CD4-positive, alpha-beta T cell treated with Interleukin-4 for 4 hours (primary cell): ENCODE measurements at places on chromosomes 7 and 10.
A peak's percentile ranks its signal among the peaks of the same experiment; 100 is the strongest.

DNA sequence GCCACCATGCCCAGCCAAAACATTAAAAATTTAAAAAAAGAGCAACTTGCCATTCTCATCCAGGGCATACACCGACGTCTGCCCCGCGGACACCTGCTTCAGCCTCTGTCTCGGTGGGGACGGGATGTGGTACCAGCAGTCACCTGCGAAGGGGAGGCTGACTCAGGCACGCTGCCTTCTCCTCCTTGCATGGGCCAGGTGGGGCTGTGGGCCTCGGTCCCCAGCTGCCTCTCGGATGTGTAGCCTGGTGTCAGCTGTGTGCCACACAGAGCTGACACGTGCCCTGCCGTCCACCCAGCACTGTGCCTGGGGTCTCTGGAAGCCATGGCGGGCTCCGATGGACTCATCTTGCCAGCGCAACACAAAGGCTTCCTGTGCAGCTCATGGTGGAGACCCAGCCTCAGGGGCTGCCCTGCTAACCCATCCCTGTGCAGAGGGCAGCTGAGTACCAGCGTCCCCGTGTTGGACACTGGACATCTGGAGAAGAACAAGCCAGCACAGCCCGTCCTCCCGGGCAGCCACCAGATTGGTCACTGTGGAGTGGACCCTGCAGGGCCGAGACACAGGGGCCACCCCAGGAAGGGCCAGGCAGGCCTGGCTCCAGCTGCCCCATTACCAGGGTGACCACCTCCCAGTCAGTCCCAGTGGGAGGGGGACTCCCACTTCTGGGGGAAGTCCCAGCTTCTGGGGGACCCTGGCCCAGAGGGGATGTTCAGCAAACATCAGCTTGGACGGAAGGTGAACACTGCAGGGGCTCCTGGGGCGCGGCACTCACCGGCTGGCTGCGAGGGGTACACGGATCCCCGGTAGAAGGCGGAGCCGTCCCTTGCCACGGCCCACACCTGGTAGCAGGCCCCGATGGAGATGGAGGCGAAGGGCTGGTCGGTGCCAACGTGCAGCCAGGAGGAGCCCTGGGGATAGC is 10.6 kb downstream of the BHLHA15 start:
- DNase-seq = no peak

- no peak for DNase-seq
Measured at GRCh38 chr10:69910561-69910960, 108.9 kb downstream of the COL13A1 start.

DNA sequence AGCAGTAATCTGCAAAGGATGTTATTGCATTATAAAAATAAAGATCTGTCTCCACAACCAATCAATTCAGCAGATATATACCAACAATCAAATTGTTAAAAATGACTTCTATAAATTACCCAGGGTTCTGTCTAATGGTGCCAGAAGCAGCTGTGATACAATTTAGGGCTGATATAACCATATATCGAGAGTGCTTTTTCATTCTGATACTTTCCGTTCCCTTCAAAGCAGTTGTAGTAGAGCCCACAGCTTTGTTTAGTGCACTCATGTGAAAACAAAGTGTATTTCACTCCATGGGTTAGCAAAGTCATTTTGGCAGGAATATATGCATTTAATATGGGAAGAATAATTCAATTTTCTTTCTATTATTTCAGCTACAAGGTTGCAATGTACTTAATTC is 83.1 kb upstream of the CHCHD3 start:
- DNase-seq = no peak

DNA sequence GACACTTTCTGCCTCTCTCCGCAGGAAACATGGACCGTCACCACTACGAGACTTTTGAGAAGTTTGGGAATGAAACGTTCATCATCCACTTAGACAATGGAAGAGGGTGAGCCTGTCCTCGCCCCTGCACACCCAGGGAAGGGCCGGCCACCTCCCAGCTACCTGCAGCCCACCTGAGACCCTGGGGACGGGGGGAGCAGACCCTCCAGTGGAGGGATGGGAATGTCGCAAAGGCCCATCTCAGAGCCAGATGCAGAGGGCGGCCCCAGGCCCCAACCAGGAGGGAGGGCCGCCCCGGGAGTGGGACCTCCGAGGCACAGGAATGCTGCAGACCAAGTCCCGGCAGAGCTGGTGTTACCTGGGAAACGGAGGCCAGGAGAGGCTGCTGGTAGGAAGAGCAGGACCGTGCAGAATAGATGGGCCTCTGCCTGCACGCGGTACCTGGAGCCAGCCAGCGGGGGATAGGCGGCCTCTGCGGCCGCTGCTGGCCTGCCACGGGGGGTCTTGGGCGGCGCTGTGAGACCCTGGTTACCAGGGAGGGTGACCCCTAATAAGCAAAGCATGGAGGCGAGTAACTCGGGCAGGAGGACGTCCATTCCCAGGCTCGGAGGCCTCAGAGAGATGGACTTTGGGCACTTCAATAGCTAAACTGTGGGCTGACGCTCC is 32.9 kb upstream of the FOXL3 start:
- DNase-seq = no peak

GRCh38 chr7:80210400-80210799 is 75.8 kb downstream of the GNAI1 start:
- no peak for DNase-seq

DNA sequence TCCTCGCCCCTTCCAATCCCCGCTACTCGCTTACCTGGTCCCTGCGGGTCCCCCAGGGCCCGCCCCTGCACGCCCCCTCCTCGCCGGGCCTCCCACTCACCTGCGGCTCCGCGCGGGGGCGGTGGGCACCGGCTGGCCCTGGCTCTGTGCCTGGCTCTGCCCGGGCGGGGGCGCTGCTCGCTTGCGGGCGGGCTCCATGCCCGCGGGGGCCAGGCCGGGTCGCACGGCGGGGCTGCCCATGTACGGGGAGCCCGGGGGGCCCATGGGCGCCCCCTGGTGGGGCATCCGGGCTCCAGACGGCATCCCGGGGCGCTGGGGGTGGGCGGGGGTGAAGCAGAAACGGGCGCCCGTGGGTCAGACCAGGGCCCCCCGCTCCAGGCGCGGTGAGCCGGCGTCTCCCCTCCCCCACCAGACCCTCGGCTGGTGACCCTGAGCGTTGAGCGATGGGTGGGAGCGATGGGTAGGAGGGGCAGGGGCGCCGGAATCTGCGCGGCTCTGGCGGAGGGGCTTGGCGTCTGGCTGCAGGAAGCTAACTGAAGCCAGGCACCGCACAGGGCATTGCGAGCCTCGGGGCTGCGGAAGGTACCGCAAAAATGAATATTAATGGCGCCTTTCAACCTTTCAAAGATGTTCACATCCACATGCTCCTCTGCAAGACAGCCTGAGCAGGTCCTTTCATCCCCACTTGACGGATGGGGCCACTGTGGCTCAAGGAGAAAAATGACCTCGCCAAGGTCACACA is 3.0 kb downstream of the SMARCD3 start:
- peak; percentile 39 for DNase-seq

DNA sequence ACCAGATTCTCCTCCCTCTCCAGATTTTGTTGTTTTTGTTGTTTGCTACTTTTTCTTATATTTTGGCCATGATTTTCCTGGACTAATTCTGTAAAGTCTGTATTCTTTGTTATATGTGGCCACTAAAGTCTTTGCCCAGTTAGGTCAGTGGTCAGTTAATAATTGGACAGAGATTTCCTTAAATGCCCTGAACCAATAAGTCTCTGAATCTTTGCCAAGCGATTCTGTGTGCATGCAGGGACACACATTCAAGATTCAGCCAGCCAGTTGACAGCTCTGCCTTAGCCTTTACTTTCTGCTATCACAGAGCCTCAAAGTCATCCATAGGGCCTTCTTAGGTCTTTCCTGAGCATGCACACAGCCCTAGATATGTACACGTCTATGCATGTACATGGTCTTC is 11.0 kb upstream of the COL17A1 start:
- no peak for DNase-seq

DNA sequence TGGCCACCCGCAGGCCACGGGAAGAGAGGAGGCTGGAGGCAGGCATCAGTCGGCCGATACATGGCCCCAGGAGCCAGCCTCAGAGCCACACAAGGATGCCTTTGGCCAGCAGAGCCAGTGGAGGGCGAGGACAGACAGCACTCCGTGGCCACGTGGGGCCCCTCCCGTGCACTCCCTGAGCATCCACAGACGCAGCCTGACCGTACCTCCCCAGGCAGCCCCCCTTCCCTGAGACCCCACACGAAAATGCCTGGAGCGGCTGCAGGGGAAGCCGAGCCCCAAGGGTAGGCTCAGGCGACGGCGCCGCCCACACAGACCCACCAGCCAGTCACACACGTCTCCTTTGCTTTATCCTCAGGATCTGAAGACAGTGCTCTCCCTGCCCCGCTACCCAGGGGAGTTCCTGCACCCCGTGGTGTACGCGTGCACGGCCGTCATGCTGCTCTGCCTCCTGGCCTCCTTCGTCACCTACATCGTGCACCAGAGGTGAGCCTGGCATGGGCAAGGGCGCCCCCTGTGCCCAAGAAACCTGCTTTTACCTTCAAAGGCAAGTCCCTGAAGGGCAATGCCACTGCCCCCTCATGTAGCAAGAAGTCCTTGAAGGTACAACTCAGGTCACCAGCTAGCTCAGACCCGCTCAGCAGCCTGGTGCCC is 9.0 kb downstream of the ADGRA1 start:
- DNase-seq = no peak

DNA sequence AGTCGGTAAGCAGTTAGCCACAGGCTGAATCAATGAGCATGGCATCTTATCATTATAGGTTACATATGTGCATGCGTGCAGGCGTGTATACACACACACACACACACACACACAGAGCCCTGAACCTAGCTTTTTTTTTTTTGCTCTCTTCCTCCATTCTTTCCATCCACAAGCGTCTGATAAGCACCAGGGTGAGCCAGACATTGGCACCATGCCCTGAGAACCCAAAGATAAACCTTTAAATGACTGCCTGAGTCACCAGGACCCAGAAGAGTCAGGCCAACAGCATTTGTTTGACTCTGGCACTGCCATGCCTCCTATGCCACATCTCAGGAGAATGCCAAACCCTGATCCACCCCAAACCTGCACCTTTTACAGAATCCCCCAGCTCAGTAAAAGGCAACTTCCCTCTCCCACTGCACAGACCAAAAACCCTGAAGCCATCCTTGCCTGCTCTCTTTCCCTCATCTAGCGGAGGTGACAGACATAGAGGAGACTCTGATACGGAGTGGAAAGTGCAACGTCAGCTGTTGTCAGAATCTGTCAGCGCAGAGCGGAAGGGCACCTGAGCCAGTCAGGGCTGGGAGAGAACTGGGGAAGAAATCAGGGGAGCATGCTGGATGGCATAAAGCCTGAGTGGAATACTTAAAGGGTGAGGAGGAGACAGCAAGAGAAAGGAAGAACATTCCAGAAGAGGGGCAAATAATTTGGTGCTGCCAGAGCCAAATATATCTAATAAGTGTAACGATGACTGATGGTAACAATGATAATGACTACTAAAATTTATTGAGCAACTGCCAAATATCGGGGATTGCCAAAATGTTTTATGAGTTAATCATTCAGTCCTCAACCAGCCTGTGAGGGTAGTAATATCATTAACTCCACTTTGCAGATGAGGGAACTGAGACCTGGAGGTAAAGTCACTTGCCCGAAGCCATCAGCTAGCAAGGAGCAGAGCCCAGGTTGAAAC is 3.2 kb downstream of the PARP12 start:
- DNase-seq = peak; percentile 71

DNA sequence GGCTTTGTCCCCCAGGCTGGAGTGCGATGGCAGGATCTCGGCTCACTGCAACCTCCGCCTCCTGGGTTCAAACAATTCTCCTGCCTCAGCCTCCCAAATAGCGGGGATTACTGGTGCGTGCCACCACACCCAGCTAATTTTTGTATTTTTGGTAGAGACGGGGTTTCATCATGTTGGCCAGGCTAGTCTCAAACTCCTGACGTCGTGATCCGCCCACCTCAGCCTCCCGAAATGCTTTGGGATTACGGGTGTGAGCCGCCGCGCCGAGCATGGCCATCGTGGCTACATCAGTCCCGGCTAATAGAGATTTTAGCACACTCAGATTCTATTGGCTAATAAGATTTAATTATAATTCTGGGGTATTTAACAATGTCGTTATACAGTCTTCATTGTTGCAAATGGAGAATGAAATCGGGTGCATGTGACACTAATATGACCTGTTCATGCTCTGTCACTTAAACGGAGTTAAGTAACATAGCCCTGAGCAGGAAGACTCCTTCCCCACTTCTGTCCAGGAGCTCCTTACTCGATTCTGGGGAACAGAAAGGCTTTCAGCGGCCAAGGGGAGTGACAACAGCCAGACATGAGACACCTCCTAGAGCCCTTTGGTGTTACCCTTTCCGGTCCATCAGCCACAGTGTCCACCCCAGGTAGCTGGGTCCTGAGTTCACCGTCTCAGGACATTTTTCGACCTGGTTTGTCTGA is 40.9 kb upstream of the FAM20C start:
- DNase-seq = no peak

GRCh38 chr10:52256832-52257691 is 57.0 kb upstream of the DKK1 start:
- DNase-seq = no peak

- DNase-seq = no peak
Measured at GRCh38 chr7:125516194-125516593, 586.6 kb upstream of the POT1 start.

GRCh38 chr10:68516766-68517165 is 10.6 kb downstream of the SLC25A16 start:
- DNase-seq = no peak
